ENCODE measurements at places on chromosomes 3 and 15.

DNA sequence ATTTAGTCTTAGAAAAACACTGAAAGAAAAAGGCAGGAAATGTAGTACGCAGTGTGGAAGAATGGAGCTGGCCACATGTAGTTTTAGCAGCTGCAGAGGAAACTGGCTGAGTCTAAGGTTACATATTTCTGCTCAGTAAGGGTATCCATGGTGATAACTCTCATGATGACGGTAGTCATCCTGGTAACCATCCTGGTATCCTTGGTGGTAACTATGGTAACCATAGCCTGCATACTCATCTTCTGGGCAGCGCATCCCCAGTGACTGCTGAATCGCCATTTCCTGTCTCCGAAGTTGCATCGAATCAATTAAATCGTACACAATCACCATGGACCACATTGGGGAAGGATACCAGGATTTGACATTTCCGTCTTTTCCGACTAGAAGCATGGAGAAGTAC is 35.7 kb downstream of the CCDC80 start:
- DNase-seq, result no peak

- no peak for DNase-seq
Observed at GRCh38 chr3:123130079-123130750, 63.4 kb downstream of the PDIA5 start.

GRCh38 chr15:85607842-85608241 is 186.9 kb downstream of the KLHL25 start:
- no peak for DNase-seq

DNA sequence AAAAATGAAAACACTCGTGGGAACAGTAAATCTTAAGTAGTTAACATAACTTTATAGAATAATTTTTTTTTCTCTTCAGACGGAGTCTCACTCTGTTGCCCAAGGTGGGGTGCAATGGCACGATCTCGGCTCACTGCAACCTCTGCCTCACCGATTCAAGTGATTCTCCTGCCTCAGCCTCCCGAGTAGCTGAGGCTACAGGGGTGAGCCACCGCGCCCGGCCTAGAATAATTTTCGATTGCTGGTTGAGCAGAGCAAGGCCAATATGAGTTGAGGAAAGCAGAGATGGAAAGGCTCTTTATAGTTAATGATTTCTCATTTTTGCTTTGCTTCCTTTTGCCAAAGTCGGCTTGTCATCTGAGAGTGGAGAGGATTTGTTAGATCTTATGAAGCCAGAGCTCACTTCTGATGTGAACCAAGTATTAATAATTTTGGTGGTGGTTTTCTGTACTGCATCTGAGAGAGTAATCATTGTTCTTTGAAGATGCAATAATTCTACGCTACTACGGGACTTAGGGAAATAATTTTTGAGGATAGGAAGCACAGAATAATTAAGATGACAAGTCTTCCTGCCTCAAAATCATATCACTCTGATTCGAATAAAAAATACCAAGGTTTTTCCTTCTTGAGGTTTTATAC is 1.6 kb upstream of the GOLM2 start:
- no peak for DNase-seq

DNA sequence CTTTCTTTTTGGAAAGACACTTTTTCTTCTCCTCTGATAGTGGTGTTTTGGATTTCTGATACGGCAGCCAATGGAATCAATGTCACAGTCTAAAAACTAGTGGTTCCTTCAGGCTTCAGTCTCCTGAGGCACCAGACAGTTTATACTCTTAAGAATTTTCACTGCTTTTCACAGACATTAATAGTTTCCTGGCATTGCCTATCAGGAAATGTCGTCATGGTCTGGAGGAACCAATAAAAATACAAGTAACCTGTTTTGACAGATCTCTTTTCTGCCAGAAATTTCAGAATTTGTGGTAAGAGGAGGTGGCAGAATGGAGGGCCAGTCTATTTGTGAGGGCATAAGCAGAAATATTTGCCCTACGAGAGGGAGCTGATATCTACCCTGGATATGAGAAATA is 44.8 kb downstream of the FILIP1L start:
- DNase-seq, result no peak

- DNase-seq, result no peak
Observed at GRCh38 chr3:9248522-9249271, 749 bp downstream of the SRGAP3 start.

GRCh38 chr3:116669576-116669975 is 40.0 kb upstream of the TUSC7 start:
- no peak for DNase-seq

DNA sequence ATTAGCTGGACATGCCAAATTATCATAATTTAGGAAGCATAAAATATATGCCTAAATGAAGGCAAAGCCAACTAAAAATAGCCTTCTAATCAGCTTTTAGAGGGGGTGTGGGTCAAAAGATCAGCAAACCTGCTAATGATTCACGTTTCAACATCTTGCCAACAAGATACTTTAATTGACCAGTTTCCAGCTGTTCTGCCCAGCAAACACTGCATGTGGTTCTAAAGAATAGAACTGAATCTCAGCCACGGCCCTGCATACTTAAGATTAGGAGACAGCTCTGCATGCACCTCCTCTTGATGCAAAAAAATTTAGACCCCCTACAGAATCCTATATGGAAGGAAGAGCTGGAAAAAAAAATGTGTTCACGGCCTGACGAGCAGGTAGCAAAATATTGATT is 500.5 kb downstream of the TBL1XR1 start:
- no peak for DNase-seq

GRCh38 chr3:162171970-162172369 is 675.4 kb downstream of the OTOL1 start:
- no peak for DNase-seq
